AG10803 (cell line): ENCODE measurements at places on chromosomes 2 and 18.
A peak's percentile ranks its signal among the peaks of the same experiment; 100 is the strongest.

DNA sequence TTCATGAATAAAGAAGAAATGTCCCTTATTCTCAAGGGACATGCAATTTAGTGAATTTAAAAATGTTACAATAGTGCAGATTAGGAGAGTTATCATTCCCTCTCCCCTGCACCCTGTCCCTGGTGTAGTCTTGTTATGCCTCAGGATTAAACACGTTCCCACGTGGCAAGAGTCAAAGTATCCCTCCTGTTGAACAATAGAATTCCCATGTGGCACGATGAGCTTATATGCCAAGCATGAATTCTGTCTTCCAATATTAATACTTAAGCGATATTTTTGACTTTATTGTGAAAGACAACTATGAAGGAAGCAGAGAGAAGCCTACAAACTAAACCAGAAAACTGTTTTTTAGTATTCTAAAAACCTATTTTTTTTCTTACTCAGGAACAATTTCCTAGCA is 36.7 kb upstream of the SPAG16 start:
- peak; percentile 13 for DNase-seq

DNA sequence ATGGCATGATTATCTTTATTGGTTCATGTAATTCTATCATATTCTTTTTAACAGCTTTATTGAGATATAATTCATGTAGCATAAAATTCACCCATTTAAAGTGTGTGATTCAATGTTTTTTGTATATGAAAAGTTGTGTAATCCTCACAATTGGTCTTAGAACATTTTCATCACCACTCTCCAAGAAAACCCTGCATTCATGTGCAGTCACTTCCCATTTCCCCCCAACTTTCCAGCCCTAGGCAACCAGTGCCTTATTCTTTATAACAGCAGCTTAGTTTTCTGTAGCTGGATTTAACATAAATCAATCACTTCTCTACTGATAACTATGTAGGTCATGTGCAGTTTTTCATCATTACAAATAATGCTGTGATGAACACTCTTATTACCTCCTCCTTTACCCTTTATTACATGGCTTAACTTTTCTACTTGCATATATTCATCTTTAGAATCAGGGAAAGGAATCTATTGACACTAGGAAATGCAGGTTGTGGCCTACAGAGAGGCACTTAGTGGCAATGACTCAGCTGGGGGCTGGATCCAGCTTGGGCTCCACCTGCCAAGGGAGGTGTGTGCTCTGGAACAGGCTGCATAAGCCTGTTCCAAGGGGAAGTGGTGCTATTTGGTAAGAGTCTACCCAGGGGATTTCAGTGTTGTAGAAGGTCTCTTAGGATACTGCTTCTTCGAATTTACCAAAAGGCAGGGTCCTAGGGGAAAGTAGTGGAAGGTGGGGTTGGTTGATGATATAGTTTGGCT is 89.1 kb downstream of the ETAA1 start:
- no peak for DNase-seq

DNA sequence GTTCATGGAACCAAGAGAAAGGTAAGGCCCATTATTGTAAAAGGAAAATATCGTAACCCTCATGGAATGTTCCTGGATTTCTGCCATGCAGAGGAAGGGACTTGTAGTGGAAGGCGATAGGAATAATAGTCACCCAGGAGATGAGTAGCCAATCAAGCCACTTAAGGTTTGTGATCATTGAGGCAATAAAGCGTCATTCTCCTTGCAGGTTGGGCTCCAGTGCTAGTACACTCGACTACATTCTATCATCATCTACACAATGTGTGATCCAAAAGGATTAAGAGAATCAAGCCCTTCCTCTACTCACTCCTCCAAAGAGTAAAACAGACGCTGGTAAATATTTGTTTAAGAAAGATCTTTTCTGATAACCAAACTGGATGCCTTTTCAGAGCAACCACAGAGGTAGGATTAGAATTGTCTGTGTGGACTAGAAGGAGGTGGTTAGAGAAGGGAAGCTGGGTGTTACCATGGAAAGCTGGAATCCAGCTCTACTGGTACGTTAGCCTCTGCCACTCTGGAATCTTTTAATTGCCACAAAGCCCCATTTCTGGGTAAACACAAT is 245.7 kb downstream of the IKZF2 start:
- DNase-seq: peak; percentile 23

GRCh38 chr2:136217996-136218395 is 100.0 kb upstream of the CXCR4 start:
- no peak for DNase-seq

GRCh38 chr18:27042177-27042576 is 142.9 kb downstream of the CHST9 start:
- DNase-seq: no peak

DNA sequence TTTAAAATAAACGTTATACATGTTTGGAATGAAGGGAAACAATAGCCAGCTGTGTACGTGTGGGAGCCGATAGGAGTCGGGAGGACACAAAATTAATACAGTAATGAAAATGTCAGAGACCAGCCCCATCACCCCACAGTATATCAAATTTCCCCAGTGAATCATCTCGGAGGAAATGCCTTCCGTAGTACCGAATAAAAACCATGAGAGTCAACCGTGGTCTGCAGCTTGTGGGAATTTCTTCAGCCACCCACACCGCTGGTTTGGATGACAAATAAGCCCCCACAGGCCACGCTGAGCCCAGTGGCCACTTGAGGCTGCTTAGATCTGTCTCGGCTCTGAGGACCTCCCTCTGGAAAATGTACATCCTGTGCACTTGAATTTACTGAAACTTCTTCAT is 133.7 kb downstream of the COL6A3 start:
- DNase-seq: peak; percentile 95

DNA sequence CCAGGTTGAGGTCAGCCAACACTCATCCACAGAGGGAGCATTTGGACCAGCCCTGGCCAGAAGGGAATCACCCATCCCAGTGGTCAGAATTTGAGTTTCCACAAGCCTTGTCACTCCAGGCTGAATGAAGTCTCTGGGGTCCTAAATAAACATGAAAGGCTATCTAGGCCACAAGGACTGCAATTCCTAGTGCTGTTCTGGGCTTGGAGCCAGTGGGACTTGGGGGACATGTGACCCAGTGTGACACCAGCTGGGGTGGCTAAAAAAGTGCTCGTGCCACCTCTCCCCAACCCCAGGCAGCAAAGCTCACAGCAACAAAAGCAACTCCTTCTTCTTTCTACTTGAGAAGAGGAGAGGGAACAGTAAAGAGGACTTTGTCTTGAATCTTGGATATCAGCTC is 91.7 kb downstream of the MDH1 start:
- DNase-seq: no peak

GRCh38 chr18:31176531-31176930 is 13.9 kb upstream of the DSC1 start:
- no peak for DNase-seq

- no peak for DNase-seq
These were observed 171.3 kb downstream of the LOXHD1 start for GRCh38 chr18:46485675-46486194.

- DNase-seq: no peak
These were observed 15.8 kb downstream of the BIRC6 start for GRCh38 chr2:32372519-32373182.

DNA sequence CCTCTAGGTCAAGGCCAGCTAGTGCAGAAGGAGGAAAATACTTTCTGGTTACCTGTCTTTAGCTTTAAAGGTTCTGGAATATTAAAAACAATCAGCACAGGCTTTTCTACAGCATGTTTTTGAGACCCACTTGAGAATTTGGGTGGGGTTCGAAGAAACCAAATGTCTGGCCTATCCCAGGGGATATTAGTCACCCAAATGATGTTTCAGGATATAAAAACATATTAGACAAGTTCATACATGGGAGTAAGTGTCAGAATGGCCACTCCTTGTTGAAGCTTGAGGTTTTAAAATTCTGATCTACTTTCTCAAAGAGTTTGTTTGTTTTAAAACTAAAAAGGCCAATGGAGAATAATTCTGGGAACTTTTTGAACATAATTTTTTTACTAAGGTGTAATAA is 158.6 kb upstream of the DLX2 start:
- DNase-seq: no peak

DNA sequence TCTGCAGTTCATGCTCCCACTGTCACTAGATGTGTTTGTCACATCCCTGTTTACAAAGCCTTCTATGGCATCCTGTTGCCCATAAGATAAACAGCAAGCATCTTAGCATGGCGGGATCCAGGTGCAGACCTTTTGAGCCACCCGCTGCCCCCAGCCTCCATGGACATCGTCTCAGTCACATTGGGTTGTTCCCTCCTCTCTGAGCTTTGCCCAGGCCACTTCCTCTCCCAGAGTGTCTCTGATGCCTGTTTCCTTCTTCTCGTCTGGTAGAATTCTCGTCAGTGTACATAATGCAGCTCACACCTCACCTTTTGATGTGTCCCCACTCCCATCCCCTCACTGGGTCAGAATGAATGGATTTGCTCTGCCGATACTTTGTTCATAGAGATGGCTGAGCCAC is 239.0 kb upstream of the APCDD1 start:
- DNase-seq: no peak

DNA sequence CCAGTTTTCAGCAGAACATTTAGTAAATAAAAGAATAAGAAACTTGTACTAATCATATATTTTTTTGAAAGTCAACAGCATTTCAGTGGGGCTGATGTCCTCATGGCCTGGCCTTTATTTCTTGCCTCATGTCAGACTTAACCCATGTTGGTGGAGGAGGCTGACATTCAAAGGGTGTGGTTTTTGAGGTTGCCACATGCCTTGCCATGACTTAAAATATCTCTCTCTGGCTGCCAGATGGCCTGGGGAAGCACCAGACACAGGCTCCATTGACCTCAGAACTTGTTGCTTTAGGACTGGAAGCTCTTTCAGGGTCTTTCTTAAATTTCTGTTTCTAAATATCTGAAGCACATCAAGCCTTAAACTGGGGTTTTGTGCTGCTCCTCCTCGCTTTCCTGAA is 32.5 kb upstream of the CD28 start:
- peak; percentile 93 for DNase-seq

GRCh38 chr2:181457741-181458425 is 697 bp downstream of the ITGA4 start:
- DNase-seq: peak; percentile 41

DNA sequence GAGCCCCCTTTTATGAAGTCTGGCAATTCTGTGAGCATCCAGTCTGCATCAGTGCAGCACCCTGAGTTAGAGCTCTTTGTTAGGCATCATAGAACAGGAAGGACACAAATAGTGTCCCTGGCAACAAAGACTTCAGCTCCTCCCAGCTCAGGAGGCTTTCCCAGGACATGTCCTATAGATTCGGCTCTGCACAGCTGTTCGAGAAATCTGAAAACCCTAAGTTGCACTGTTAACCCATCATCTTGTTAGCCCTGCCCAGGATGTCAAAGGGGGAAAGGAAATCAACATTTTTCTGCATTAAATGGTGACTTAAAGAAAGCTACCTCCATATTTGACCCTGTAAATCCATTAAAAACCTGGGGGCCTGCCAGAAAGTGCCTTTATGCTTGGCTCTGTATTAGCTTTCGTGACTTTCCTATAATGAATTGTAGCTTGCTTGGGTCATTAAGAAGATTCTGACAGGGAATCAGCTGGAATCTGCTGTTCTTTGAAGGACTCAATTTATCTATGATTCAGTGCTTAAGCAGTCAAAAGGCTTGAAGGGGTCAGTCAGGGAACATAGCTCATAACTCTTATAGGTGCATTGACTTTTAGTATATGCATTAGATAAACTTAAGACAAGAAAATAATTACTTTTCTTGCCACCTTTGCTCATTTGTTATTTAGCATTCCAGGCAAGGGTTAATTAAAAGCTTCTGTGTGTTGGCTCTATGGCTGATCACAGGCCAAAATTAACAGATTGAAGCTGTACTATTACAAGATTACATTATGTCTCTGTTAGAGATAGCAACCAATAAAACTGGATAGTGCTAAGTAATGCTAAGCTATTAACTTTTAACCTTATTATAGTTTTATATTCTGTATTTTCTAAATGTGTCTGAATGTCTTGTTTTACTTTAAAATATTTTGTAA is 20.6 kb downstream of the ERMN start:
- DNase-seq: peak; percentile 56

- DNase-seq: no peak
These were observed 6.4 kb downstream of the GPR35 start for GRCh38 chr2:240631548-240632305.

DNA sequence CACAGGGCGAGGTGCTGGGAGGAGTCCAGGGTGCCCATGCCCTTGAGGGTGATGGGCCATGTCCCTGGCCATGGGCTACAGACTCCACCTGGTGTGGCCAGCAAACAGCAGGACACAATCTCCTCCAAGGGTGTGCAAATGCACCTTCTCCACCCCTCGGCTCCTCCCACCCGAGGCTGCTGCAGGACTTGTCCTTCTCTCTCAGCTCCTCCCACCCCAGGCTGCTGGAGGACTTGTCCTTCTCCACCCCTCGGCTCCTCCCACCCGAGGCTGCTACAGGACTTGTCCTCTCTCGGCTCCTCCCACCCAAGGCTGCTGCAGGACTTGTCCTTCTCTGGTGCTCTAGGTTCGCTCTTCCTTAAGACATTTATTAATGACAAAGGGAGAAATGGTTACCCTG is 57.3 kb upstream of the SNTG2 start:
- peak; percentile 6 for DNase-seq

- no peak for DNase-seq
These were observed 46.9 kb downstream of the NAB1 start for GRCh38 chr2:190695739-190696138.

DNA sequence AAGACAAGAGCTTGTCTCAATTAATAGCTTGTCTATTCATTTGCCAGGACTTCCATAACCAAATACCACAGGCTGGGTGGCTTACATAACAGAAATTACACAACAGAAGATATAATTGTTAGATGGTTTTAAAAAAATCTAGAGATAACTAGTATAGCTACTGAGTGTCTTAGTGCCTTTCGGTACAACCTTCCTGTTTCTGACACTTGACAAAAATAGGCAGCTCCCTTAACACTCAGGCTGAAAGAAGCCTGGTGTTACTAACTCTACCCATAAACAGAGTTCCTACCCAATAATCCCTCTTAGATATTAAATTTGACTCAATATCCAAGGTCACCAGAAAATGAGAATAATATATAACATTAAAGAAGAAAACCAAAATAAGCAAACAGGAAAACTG is 129.7 kb downstream of the BARD1 start:
- no peak for DNase-seq
